H9 (cell line): ENCODE measurements at places on chromosomes 7 and 10. TPM values are rescaled to one million over a fixed set of nuclear protein-coding genes. Genes with fewer than 3 reads are reported as not detected.

GRCh38 chr10:83680470-83680891 lies 458.8 kb upstream of the GHITM start:
- no peaks in the 10 kb centered on the region for H3K4me1 ChIP-seq
- H3K36me3 ChIP-seq, result no peaks in the 10 kb centered on the region
- H3K27me3 ChIP-seq, result no peaks in the 10 kb centered on the region
- no peak for DNase-seq
- H3K27ac ChIP-seq, result no peak overlapping the region

DNA sequence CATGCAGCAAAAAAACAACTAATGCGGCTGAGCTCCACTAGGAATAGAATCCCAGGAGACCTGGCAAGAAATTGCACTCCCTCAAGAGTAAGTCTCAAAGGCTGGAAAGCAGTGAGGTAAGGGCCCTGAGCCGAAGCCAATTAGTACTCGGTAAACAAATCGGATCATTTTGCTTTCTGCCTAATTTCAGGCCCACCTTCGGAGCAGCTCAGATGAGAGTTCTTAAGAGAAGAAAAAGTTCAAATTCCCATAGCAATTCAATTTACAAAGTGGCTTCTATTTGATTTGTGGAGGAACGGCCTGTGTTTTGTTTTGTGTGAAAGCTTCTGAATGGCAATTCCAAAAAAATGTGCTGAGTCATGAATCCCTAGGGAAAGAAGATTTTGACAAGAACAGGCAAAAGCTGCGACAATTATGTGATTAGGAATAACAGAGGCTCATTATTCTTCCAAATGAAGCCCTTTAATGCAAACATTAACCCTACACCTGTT lies 60.9 kb downstream of the SLC16A9 start:
- no peak for DNase-seq
- H3K4me3 ChIP-seq, result no peak overlapping the region
- no peak overlapping the region for H3K27ac ChIP-seq
- H3K4me1 ChIP-seq, result no peaks in the 10 kb centered on the region

DNA sequence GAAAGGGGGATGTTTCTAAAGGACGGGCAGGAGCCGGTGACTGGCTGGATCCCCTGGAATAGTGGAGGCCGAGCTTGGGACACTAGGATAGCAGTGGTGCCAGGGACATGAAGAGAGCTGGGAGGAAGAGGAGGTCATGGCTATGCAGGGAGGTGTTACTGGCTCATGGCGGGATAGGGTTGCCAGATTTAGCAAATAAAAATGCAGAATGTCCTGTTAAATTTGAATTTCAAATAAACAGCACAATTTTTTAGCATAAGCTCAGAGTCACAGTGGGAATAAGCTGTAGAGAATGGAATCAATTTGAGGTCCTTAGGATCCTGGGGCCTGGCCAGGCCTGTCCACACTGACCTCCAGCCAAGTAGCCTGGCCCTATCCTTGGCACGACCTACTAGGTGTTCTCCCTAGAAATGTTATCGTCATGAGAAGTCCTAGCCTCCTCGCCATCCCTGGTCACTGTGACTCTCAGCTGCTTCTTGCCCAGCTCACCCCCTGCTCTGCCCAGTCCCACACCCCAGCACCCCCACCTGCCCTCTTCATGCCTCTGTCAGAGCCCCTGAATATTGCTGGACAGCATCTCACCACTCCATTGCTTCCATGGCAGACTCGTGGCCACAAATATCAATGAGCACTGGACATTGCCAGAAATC lies 7.6 kb upstream of the KCP start:
- H3K27me3 ChIP-seq, result peaks cover 10% of the 10 kb centered on the region; the same call in 1 of the 2 replicates
- H3K36me3 ChIP-seq, result no peaks in the 10 kb centered on the region
- no peak overlapping the region for H3K27ac ChIP-seq
- no peak overlapping the region for H3K4me3 ChIP-seq
- no peak for DNase-seq

DNA sequence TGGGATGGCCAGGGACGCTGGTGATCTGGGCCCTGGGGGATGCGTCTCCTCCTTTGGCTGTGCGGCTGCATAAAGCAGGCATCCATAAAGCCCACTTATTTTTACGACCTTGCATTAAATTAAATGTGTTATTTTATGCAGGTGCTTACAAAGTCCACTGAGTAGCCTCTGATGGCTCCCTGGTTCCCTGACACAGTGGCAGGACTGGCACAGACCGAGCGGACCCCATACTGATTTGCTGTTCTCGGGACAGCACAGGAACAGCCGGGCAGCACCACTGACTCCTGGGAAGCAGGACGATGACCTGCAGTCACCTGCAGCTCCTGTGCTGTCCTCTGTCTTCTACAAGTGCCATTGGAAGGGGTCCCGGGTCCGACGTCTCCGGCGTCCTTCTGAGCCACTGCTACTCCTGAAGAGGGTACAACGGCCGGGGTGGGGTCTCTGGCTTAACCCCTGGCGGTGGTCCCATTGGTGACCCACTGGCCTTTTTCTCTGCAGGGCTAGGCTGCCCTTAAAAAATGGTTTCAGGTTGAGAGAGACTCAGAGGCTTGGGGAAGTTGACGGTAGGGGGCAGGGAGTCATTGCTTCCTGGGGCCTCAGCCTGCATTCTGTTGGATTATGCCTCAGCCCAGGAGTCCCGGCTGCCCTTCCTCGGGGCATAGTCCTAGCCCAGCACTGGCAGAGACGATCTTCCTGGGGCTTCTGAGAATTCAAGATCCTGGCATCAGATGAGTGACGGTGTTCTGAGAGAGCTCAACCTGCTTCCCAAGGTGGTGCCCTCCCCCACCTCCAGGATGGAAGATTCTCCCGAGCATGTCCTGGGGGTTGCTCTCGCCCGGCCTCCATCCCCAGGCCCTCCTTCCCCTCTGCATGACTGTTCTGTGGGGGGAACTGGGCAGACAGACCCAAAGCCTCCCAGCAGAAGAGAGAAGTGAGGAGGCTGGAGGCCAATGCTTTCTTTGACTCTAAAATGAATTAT lies 330.1 kb downstream of the ADARB2 start:
- H3K36me3 ChIP-seq, result no peaks in the 10 kb centered on the region; the same call in 2 of the 3 replicates
- no peaks in the 10 kb centered on the region for H3K4me1 ChIP-seq
- H3K4me3 ChIP-seq, result no peak overlapping the region
- H3K27ac ChIP-seq, result no peak overlapping the region

GRCh38 chr10:70829543-70829942 lies 13.8 kb downstream of the SGPL1 start:
- no peaks in the 10 kb centered on the region for H3K27me3 ChIP-seq
- peaks cover 5% of the 10 kb centered on the region for H3K36me3 ChIP-seq
- H3K4me1 ChIP-seq, result no peaks in the 10 kb centered on the region
- DNase-seq, result no peak
- H3K4me3 ChIP-seq, result no peak overlapping the region

DNA sequence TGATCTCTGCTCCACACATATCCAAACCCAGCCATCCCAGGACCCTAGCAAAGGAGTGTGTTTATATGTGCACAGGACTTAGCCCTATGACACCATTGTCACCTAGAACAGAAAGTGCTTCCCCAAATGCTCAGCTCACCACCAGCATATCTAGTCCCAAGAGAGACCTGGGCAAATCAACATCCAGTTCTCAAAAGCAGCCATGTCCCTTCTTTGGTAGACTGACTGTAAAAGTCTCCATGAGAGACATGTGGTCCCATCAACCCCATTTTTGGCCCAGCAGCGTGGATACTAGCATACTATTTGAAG lies 20.9 kb upstream of the ARHGAP22 start:
- no peak overlapping the region for H3K4me3 ChIP-seq
- H3K27me3 ChIP-seq, result no peaks in the 10 kb centered on the region
- no peaks in the 10 kb centered on the region for H3K36me3 ChIP-seq
- no peaks in the 10 kb centered on the region; the same call in 1 of the 2 replicates for H3K4me1 ChIP-seq
- H3K27ac ChIP-seq, result no peak overlapping the region

DNA sequence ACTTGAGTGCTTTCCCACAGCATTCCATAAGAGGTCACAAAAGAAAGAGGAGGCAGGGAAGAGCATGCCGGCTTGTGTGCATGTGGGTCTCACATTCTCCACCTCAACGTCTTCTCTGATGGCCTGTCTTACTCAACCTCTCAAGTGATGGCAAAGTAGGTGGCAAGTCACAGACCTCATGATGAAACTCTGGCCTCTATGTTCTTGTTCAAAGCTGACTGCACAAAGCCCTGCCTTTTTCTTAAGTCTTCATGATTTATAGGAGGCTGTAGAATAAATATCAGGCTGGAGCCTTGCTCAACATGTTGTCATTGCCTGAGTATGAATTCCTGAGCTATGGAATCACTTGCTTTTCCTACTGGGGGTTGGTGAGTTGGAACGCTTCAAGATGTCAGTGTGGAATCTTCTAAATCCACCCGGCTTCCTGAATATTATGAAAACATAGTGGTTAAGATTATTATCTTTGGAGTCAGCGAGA lies 213.6 kb upstream of the INHBA start:
- H3K27ac ChIP-seq, result no peak overlapping the region
- no peaks in the 10 kb centered on the region for H3K36me3 ChIP-seq
- H3K27me3 ChIP-seq, result no peaks in the 10 kb centered on the region
- H3K4me3 ChIP-seq, result no peak overlapping the region

DNA sequence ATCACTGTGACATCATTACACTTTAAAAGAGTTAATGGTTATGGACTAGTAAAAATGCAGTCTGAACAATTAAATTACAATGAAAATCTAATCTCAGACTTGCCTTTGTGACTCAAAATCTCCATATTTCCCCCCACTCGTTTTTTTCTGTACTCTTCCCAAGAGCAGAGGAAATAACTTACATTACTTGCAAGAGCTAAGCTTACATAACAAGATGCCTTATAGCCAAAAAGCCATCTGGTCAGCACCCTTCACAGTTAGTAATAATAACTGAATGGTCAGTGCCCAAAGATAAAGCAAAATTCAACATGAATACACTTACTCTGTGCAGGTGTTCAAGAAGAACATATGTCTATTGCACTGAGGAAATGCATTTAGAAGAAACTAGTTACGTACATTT lies 1381.5 kb upstream of the CELF2 start:
- no peak overlapping the region for H3K4me3 ChIP-seq
- no peaks in the 10 kb centered on the region for H3K27me3 ChIP-seq
- H3K27ac ChIP-seq, result no peak overlapping the region
- no peak for DNase-seq

The SAP25 gene
- total RNA-seq, result 4.2 and 5.1 TPM in 2 replicates

The TAS2R4 gene
- total RNA-seq, result 0.55 and 0.66 TPM in 2 replicates
